ENCODE measurements at places on chromosomes 7 and 10.

DNA sequence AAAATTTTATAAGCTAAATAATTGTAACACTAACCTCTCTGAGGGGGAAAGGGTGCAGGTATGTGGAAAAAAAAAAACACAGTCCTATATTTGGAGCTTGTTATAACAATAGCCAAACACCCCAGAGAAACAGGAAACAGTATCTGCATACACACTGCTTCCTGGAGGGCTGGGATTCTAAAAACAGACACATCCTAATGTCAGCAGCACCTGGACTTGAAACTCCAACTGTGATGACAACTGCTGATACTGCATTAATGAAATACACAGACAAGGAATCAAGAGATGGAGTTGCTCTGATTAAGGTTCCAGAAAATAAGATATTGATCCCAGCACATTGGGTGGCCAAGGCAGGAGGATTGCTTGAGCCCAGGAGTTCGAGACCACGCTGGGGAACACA lies 9.3 kb downstream of the DAGLB start:
- DNase-seq: no peak

GRCh38 chr7:99116144-99116543 lies 27.8 kb downstream of the SMURF1 start:
- DNase-seq: no peak

- no peak for DNase-seq
These were observed 8.6 kb downstream of the CTBP2 start for GRCh38 chr10:125151553-125152449.

GRCh38 chr7:100432621-100433275 lies 3.1 kb downstream of the MEPCE start:
- DNase-seq: no peak

DNA sequence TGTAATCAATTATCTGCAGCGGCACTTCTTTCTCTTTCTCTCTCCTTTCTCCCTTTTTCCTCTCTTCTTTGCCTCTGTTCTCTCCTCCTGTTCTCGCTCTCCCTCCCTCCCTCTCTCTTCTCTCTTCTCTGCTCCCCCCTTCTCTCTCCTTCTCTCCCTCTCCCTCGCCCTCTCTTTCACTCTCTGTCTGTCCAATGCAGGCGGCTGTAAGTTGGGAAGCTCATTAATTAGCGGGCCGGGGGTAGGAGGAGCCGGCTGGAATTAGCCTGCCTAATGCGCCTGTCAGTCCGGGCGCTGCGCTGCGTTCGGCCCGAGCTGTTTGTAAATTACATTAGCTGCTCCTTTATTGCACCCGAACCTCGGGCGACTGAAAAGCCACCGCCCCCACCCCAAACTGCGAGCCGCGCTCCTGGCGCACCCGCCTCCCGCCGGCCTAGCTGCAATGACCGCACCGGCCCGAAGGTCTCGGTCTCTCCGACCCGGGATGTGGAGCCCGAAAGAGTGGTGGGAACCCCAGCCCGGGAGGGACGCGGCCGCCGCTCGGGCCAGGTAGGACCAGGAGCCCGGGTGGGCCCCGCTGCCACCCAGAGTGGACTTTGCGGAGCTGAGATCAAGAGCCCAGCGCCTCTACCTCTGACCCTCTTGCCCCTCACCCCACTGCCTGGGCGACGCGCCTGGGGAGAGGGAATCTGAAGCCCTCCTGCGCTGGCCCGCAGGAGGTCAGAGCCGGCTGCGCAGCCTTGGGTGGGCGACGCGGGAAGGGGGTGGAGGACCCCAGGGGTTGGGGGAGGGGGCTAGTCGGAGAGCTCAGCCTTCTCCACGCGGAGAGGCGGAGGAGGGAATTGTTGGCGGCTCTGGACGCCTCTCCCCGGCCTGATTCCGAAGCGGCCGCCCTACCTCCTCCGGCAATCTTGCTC lies at the start of gene LBX1:
LBX1 (minus strand) TSS at position 198 of the 917 bp plus-strand sequence. CDS start 648 bp downstream, outside the sequence.
- DNase-seq: no peak

All from T-helper 17 cell (primary cell).